ENCODE measurements at places on chromosomes 6 and 20.

GRCh38 chr20:49179368-49180277 is 8.5 kb downstream of the STAU1 start:
- DNase-seq, result no peak

DNA sequence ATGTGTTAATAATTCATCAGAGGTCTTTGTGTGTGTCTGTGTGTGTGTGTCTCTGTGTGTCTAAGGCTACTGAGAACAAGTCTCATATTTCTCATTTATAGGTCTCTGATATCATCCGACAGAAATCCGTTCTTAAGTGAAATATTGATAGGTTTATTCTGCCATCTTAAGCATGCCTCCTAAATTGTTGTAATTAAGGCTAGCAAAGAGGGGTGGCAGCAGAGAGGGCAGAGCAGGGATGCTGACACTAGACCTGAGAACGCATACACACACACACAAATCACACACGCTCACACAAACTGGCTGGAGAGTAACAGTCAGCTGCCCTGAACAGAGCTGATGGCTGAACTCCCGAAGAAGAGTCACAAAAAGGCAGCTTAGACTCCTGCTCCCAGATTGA is 84.9 kb upstream of the LRFN2 start:
- no peak for DNase-seq

GRCh38 chr6:166952567-166953486 is 3.5 kb downstream of the RNASET2 start:
- no peak for DNase-seq

- DNase-seq, result peak; percentile 28
Observed at GRCh38 chr6:169723991-169724493, 258 bp downstream of the PHF10 start.

DNA sequence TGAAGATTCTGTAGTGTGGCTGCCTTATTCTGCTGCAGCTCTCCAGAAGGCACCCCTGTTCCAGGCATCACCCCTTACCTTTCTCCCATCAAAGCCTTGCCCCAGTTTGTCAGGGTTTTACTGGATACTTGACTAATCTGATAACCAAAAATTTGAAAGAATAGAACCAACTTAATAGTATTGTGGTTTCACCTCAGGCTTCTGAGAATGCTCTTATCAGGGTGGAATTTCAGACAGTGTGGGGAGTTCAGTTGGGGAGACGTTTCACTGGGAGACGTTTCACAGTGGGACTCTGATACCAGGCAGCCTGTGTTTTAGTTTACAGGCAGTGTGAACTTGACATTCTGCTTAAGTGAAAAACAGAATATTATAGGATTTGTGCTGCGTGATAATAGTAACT is 50.5 kb downstream of the SCAND1 start:
- no peak for DNase-seq

GRCh38 chr6:16851044-16851540 is 89.8 kb upstream of the ATXN1 start:
- no peak for DNase-seq

- DNase-seq, result no peak
Observed at GRCh38 chr6:5249451-5250122, 11.2 kb downstream of the LYRM4 start.

DNA sequence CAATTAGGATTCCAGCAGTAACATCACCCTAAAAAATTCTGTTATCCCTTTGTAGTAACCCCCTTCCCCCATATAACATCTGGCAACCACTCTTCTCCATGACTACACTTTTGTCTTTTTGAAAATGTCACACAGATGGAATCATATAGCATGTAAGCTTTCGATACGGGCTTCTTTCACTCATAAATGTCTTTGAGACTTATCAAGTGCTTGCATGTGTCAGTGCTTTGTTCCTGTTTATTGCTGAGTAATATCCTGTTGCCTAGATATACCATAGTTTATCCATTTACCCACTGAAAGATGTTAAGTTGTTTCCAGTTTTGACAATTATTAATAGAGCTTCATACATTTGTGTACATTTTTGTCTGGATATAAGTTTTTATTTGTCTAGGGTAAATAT is 10.4 kb upstream of the SNPH start:
- DNase-seq, result no peak

DNA sequence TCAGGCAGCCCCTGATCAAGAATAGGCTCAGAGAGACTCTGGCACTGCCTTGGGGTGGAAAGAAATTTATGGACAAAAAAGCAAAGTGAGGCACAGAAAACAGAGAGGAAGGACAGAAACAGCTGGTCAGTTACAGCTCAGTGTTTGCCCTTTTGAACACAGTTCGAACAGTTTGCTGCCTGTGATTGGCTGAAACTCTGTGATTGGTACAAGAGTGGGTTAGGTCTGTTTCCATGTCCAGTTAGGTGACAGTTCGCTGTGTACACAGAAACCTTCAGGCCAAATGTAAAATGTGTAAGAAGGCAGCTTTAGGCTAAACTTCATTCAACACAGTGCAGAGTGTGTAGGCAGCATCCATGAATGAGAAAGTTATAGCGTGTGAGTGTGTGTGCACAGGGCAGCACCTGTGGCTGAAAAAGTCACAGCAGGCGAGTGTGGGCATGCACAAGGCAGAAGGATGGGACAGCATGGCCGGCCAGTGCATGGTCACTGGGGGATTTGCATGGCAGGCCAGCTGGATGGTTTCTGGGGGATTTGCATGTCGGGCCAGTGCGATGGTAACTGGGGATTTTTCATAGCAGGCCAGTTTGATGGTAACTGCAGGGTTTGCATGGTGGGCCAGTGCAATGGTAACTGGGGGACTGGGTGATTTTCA is 75.4 kb upstream of the FRMD1 start:
- no peak for DNase-seq

GRCh38 chr20:51482836-51483473 is 59.6 kb downstream of the NFATC2 start:
- DNase-seq, result no peak

- no peak for DNase-seq
Observed at GRCh38 chr6:32854376-32855178, 585 bp downstream of the PSMB9 start.

DNA sequence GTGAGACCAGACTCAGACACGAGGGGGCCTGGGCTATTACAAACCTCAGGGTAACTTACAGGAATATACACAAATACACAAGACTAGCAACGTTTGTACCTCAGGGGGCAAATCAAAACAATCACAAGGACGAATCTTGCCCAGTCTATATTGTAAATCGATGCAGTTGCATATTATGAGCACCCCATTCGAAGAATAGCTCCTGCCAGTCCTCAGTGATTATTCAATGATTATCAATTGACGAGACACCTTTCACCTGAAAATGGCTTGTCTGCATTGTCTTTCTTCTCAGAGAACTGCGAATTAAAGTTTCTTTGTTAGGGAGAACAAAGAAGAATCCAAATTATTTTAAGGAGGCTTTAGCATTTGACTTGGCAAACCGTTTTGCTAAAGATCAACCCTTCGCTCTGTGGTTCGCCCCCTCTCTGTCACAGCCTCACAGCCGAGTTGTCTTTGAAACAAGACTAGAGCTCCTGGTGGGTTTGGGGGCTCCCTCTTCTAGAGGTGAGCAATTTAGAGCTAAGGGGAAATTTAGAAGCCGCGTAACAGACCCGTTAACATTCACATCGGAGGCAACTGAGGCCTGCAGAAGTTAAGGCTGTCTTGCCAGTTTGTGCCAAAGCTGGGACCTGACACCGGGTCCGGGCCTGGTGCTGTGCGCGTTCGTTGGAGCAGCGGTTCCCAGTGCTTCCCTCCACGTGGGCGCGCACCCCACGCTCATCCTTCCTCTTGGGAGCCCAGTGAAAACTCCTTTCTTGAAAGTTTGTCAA is 24.9 kb upstream of the MAP3K7 start:
- no peak for DNase-seq

DNA sequence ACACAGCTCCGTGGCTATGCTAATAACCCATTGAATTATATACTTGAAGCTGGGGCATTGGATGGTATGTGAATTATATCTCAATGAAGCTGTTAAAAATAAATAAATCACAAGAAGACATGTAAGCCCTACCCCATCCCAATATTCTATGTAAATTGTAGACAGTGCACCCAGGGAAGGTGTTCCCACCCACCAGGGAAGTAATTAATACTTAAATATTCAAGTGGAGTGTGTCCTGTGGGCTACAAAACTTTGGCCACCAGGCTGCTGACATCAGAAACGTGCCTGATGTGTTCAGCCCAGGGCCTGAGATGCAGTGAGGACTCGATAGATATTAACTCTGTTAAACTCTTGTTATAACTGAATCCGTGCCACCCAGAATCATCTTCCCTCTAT is 240.4 kb upstream of the RREB1 start:
- DNase-seq, result no peak

- DNase-seq, result no peak
Observed at GRCh38 chr6:145313041-145313855, 422.1 kb downstream of the EPM2A start.
